ENCODE measurements at places on chromosomes 13 and 19.

- DNase-seq = peak; percentile 56
Observed at GRCh38 chr19:19460258-19460731, 54.8 kb downstream of the GATAD2A start.

DNA sequence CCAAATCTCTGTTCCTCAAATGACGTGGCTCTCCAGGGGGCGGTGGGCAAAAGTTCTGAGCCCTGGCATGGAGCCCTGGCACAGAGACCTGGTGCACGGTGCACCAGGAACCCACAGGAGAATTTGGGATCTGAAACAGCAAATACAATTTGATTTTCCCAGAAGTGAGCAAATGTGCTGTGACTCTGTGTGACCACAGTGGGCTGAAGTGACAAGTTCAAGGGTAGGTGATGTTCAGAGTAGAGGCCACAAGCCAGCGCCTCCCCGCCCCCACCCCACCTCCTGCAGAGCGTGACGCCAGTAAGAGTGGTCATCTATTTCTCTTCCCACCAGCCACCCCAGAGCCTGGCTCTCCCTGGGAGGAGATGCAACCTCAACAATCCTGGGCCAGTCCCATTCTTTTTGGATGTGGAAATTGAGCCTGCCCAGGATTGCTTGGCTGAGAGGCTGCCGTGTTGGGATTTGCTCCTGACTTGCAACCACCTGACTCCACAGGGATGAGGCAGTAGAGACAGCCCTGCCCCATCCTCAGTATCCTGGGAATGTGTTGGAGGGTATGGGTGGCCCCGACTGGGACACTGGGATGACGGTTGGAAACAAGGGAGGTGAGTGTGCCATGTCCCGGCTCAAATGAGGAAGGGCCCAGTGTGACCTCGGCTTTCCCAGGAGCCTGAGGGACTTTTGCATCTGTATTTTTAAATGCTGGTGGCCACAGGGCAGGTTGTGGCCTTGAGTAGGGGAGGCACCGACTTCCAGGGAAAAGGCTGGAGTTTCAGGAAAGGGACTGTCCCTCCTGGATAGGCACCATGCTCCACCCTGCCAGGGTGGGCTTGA lies 11.1 kb upstream of the BCL3 start:
- no peak for DNase-seq

DNA sequence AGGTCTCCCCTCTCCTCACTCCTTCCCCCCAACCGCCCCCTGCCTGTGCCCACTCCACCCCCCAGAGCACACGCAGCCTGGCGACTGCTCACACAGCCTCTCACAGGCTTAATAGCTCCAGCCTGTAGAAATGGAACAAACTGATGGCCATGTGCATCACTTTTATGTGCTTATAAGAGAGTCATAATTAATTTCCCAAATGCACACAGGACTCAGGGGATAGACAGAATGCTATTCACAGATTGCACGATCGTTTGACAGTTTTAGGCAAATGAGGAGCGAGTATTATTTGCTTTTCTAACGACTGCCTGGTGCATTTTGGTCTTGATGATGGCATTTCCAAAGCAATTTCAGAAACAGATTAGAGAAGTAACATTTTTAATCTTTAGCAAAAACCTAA lies 97.7 kb upstream of the VSTM2B start:
- DNase-seq = no peak

DNA sequence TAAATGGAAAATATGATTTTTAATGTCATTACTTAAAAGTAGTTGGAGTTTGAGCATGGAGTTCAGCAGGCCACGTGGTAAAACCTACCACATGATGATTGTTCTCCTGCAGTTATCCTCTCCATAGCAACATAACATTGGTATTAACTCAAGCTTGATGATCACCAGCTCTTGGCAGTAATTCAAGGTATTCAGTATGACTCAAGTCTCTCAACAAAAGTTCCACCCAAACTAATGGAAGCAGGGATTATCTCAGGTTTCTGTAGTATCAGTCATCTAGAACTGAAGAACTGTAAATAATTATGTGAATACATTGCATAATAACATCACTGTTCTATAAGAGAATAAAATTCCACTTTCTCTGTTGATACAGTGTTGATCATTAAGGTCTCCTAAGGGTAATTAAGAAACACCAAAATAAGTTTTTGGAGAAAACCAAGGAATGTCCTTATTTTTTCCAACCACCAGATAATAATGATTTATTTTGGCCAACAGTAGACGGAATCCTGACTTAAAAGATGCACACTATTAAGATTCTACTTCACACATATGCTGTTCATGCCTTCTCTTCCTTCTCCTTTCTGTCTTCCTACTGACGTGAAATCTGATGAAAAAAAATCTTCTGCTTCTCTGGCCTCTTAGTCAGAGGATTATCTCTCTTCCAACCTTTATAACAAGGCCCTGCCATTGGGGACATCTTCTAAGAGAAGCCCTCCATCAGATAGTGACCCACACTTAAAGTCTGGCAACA lies 1092.3 kb downstream of the EFNB2 start:
- DNase-seq = no peak

All from activated CD8-positive, alpha-beta T cell treated with anti-CD3 and anti-CD28 coated beads, Interleukin-2, amount 10 ng/mL, durations not matched to agents 7 days and 5 days (primary cell).